T-helper 22 cell (primary cell): ENCODE measurements at places on chromosomes 16 and 17.

GRCh38 chr17:81129289-81129688 is 36.0 kb upstream of the PVALEF start:
- no peak for DNase-seq

DNA sequence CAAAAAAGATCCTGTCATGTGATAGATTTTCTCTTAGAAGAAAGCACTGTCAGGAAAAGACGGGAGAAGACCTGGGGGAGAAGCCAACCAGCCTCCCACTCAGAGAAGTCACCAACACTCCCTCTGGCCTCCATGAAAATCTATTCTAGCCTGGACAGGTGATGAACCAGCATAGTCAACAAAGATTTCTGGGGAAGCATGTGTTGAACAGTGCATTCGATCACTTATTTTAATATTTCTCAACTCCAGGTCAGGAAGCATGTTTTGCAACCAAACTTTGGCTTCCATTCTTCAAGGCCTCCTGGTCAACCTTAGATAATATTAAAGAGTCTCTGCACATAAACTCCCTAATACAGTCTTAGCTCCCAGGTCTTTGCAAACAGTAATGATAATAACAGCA is 74.7 kb upstream of the ERCC4 start:
- DNase-seq, result no peak

DNA sequence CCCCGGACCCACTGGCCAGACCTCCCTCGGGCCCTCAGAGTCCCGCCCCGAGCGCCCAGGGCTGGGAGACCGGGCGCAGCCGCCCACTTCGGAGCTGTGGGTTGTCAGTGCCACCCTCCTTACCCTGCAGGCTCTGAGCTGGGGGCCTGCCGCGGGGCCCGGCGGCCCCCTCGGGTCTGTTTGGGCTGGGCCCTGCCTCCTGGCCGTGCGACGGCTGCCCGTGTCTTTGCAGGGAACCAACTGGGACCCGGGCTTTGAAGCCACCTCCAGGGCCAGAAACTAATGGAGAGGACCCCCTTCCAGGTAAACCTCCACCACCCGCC is 443 bp downstream of the TEDC2 start:
- DNase-seq, result no peak

DNA sequence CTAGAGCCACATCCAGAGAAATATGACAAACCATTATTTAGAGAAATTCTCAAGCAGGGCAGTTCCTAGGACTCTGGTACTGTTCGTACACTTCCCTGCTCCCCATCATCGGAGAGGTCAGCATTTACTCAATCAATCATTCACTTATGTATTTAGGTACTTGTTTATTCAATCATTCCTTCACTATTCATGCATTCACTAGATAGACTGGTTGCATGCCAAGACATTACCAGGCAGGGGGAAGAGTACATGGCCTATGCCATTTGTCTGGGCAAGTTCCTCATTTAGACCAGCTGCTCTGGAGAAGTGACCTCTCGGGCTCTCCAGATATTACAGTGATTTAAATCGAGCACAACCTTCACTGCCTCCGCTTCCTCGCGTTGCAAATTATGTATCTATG is 603.4 kb downstream of the KCNJ2 start:
- DNase-seq, result no peak

GRCh38 chr16:72388007-72388406 is 216.1 kb upstream of the PMFBP1 start:
- DNase-seq, result no peak

DNA sequence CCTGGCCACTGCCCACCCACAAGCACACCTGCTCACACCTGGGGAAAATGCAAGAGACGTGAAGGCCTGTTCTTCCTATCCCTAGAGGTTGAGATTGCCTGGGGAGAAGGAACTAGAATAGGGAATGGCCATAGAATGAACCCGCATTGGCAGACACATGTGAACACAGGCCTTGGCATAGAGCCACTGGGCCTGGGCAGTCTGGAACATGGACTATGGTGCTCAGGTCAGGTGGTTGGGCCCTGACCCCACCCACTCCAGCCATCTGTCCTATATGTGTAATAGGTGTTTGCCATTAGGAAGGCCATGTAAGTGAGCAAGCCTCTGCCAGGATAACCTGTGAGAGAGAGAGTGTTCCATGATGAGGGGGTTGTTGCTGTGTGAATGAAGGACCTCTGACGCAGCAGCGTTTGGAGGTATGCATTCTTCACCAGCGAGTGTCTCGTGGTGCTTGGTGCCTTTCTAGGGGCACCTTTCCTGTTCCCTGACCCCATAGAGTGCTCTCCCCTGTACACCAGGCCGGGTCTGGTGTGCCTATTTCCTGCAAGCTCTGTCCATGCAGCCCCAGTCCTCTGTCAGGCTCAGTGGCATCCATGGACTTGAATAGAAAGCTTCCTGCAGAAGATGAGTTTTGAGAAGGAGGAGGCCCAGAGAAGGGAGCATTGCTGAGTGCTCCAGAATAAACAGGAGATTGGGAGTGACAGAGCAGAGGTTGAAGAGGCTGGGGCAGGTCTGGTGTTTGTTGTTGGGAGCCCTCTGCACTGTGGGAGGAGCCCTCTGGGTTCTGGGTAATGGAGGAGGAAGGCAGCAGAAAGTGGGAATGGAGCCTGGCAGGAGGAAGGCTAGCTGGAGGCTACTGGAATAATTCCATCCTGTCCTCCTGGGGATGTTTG is 15.6 kb downstream of the CTRL start:
- no peak for DNase-seq

GRCh38 chr16:54048586-54049495 is 237.7 kb downstream of the IRX3 start:
- DNase-seq, result no peak

GRCh38 chr16:83588070-83588469 is 219.7 kb upstream of the HSBP1 start:
- no peak for DNase-seq

DNA sequence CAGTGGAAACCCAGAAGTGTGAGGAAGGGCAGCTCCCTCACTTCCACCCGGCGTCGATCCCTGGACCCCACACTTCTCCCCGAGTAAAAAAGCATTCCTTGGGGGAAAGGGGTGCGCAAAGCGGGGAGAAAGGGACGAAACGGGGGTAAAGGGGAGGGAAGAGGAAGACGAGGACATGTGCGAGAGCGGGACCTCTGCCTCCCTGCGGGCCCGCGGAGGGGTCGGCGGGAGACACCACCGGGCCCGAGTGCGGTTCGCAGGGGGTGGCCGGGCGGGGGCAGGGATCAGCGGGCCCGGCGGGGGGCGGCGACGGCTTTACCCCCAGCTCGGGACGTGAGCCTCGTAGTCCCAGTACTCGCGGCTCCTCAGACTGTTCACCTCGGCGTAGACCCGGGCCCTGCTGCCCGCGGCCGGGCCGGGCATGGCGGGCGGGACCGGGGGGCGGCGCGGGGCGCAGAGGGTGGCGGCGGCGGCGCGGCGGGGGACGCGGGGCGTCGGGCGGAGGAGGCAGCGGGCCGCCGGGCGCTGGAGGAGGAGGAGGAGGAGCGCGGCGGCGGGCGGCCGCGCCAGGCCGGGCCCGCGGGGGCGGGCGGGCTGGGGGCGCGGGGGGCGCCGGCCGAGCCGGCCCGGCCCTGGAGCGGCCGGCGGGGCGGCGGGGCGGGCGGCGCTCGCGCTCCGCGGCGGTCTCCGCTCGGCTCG is 443 bp downstream of the CSNK2A2 start:
- no peak for DNase-seq

DNA sequence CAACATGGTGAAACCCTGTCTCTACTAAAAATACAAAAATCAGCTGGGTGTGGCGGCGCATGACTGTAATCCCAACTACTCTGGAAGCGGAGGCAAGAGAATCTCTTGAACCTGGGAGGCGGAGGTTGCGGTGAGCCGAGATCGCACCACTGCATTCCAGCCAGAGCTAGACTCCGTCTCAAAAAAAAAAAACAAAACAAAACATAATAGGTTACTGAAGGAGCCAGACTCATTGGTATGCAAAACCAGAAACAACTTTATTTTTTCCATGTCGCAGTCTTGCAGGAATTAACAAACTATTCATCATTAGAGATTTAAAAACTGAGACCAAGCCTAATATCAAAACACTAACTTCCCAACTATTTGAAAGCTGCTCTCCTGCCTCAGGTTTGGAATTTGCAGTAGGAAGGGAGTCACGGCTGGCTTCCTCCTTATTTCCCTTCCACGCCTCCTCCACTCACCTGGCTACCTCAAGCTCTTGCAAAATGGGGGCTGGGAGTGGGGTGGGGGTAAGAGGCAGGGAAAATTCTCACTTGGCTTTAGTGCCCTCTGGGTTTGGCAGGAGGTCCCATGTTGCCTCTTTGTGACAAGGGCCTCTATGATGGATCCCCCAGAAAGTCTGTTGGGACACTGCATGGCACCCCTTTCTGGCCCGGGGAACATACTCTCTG is 34.1 kb upstream of the MYH10 start:
- DNase-seq, result no peak

DNA sequence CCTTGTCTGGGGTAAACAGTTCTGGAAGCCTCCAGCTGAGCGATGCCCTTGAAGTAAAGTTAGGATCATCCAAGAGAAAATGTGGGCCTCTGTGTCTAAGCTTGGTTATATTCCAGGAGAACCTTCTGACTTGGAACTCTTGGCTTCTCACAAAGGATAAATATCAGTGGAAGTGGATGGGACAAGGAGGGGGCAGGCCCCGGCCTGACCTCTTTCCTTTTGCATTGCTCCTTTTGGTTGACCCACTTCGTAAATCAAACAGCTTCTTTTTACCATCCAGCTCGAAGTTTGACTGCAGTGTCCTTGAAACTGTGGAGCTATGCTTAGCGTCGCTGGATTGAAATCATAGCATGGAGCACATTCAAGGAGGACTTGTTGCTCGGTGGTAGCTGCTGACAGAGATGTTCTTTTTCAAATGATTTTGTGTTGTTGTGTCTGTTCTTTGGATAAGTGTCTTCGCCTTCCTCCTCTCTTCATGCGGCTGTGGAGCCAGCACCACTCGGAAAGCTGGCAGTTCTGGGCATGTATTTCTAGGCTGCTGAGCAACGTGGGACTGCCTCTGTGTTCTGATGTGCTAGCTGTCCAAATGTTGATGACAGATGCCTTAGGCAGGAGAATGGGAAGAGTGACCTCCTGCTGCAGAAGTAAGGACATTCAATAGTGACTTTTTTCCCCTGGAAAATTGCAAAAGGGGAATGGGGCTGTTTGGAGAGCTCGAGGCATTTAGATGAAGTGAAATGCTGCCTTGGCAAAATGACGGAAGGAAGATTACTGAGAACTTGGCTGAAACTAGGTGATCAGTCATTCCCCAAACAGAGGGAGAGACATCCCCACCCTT is 4.5 kb downstream of the MINK1 start:
- DNase-seq, result no peak

DNA sequence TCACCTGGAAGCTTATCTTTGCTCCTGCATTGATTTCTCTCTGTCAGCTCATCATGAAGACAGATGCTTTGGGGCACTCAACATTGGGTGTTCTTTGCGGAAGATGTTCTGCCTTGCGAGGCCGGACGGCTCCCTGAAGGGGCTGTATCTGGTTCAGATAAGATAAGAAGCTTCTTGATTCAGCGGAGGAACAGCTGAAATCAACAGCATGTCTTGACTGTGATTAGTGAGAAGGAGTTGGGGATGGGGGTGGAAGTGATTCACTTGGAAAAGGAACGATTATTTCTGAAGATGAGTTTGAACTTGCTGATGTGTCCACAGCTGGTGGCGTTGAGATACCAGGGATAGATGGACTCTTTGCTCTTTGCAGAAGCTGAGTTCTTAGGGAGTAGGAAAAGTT is 126.9 kb upstream of the WSCD1 start:
- DNase-seq, result no peak

GRCh38 chr16:87581857-87582215 is 20.5 kb upstream of the JPH3 start:
- DNase-seq, result no peak

GRCh38 chr17:76416899-76417298 is 32.5 kb downstream of the SPHK1 start:
- DNase-seq, result no peak

DNA sequence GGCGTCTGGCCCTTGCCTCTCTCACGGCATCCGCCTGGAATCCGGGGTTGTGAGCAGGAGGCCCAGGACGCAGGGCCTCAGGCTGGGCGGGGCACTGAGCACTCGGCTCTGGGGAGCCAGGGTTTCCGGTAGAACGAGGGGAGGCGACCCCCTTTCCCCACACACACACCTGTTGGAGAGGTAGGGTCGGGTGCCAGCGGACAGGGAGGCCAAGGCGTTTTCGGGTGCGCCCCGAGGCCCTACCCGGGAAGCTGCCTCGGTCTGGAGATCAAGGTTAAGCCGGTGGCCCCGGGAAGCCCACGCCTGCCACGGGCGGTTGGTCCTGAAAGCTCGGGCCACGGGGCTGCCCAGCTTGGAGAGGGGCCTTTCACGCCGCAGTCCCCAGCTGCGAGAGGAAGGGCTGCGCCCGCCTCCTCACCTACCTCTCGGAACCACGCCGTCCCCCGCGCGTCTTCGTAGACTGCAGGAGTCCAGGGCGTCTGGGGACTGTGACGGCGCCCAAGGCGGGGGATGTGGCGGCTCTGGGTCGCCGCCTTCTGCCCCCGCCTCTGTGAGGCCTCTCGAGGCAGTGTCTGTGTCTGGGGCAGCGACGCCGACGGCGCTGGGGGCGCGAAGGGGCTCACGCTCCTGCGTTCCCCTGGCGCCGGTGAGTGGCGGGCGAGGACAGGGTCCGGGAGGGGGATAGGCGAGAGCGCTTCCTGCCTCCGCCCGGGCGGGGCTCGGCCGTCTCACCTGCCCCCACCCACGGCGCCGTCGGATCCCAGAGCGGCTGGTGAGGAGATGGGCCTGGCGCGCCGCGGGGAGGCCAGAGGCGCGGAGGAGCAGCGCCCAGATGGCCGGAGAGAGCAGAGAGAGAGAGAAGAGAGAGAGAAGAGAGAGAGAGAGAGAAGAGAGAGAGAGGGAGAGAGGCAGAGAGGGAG is 20.3 kb upstream of the HOXB9 start:
- no peak for DNase-seq

DNA sequence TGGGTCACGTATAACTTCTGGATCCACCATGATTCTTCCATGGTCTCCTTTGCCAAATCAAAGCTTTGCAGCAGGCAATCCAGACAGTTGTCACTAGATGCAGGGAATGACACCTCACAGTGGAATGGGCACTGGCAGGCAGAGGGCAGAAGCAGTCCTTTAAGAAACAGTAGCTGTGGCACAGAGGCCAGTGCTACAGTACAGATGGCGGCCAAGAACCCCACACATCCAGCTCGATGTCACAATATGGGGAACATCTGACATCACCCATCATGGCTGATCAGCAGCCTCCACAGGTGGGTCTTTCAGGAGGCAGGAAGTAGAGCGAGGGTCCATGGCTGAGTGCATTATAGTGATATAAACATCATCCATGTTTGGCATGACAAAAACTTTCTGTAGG is 18.8 kb upstream of the ERN1 start:
- no peak for DNase-seq

GRCh38 chr17:3683054-3683511 is 12.9 kb downstream of the P2RX5 start:
- peak; percentile 16 for DNase-seq

DNA sequence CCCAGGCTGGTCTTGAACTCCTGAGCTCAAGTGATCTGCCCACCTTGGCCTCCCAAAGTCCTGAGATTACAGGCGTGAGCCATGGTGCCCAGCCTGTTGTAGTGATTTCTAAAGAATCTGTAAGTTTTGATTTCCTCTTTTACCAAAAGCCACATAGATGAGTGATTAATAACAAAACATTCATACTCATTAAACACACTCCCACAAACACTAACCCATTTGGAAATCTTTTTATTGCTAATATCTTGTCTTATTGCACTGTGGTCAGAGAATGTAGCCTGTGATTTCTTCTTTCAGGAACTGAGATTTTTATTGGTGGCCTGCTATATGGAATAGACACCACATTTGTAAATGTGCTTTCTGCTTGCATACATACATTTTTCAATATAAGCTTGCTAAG is 31.6 kb downstream of the MYH10 start:
- no peak for DNase-seq

GRCh38 chr17:49223517-49224197 is 6.9 kb downstream of the PHOSPHO1 start:
- DNase-seq, result peak; percentile 19

GRCh38 chr16:26120729-26121128 is 429.0 kb downstream of the HS3ST4 start:
- DNase-seq, result no peak
